Stimulated activated CD8-positive, alpha-beta memory T cell treated with anti-CD3 and anti-CD28 coated beads, Interleukin-7, amount 100 ng/mL, for 1 hour (primary cell): ENCODE measurements at places on chromosomes 2 and 18.

GRCh38 chr2:228846161-228846560, 424.9 kb downstream of the PID1 start:
- no peak for DNase-seq

DNA sequence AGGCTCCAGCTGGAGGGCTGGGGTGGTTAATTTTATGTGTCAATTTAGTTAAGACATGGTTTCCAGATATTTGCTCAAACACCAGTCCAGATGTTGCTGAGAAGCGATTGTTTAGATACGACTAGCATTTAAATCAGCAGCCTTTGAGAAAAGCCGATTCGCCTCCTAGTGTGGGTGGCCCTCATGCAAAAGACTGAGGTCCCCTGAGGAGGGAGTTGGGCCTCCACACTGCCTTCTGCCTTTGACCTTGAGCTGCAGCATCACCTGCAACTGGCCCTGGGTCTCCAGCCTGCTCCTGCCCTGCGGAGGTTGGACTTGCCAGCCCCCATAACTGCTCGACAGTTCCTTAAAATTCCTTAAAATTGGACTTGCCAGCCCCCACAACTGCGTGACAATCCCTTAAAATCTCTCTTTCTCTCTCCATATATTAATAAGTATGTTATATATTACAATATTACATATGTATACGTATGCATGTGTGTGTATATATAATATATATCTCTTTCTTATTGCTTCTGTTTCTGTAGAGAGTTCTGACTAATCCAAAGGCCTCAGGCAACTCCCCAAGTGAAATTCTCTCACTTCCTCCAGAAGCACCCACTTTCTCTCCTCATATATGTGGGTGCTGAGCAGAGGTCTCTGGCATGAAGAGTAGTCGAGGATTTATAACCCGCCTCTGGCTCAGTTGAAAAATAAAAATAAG, 14.4 kb downstream of the FBLN7 start:
- DNase-seq = no peak

- DNase-seq = no peak
Observed at GRCh38 chr2:25293958-25294562, 47.7 kb downstream of the DNMT3A start.

DNA sequence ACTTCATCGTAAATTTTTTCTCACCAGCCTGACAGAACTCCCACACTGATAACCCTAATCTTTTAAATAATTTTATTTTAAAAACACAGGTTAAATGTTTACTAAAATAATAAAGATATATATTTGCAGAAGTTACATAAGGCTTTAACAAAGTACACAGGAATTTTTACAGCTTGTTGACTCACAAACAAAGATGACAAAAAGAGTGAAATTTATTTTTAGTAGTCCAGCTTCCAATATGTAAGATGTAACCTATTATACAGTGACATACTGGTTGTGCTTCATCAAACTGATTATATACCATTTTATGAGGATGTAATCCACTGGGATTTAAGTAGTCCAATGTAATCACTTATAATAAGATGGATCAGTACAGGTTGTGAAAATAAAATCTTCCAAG, 348.9 kb upstream of the SLC39A10 start:
- no peak for DNase-seq

DNA sequence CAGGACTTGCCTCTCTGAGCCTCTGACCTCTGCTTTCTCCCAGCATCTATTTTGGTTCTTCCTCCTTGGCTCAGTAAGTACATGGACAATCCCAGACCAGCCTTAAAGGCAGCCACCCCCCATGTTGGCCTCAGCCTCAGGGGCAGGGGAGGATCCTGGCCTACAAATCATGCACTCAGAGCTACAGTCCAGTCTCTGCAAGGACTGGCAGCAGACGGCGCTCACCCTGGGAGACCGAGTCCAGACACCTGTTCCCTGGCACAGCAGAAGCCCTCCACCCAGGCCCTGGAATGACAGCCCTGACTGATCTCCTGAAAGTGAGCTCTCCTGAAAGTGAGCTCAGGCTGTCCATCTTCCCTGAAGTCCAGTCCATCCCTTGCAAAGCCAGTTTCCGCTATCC, 25.7 kb upstream of the PTPN4 start:
- no peak for DNase-seq

DNA sequence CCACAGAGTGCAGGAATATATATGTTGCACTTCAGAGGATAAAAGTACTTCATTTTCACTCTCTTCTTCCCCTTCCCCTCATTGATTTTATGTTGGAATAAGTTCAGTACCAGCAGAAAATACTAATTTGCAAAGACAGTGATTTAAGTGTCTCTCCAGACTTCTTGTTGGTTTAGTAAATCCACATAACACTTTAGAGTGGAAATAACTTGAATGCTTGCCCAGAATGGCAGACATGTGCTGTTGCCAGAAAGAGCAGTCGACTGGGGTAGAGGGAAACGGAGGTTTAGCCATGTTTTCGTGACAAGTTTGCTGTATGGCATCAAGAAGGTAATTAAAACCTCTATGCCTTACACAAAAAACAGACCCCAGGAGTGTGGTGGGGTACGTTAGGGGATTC, 246.0 kb upstream of the CXCR4 start:
- no peak for DNase-seq

DNA sequence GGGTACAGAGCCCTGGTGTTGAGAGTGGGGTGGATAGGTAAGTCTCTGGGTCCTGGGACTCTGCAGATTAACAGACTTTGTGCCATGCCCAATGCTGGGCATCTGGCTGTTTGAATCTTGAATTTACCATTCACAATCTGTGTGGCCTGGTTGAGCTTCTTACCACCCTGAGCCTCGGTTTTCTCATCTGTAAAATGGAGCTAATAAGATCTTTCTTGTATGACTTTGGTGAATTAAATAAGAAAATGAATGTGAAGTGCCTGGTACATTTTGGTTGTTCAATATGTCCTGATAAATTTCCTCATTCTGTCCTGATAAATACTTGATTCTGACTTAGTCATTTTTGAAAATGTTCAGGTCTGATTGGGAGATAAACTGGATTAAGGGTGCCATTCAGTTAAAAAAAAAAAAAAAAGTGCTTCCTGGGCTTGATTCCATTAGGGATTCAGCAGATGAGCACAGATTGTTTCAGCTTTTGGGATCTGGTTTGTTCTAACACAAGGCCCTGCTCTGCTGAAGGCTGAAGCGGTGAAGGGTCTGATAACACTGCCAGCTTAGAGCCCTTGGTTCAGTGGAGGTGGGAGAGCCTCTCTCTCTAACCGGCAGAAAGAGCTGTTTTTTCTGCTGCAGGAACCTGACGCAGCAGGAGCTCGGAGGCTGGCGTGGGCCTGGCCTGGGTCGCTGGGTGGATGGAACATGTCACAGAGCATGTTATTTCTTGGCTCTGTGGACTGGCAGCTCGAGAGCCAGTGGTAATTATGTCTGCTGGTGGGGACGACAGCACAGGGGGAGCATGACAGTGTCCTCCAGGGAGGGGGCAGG, 84.5 kb upstream of the MCFD2 start:
- DNase-seq = no peak

DNA sequence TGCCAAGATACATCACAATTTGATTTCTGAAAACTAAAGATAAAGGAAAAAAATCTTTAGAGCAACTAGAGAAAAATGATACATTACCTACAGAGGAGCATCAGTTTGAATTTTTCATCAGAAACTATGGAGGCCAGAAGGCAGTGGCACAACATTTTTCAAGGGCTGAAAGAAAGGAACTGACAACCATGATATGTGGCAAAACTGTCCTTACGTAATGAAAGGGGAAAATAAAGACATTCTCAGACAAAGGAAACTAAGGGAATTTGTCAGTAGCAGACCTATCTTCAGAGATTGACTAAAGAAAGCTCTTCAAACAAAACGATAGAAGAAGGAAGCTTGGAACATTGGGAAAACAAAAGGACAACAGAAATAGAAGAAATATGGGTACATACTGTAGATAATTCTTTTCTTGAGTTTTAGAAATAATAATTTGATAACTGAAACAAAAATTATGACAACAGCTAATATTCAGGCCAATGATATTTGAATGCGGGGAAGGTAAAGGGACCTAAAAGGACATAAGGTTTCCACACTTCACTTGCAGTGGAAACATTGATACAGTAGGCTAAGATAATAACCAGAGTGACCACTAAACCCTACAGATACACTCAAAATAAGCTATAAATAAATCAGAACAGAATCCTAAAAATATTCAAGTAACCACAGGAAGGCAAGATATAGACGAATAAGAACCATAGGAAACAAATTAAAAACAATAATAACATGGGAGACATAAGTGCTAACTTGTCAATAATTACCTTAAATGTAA, 70.0 kb upstream of the NPAS2 start:
- DNase-seq = no peak

DNA sequence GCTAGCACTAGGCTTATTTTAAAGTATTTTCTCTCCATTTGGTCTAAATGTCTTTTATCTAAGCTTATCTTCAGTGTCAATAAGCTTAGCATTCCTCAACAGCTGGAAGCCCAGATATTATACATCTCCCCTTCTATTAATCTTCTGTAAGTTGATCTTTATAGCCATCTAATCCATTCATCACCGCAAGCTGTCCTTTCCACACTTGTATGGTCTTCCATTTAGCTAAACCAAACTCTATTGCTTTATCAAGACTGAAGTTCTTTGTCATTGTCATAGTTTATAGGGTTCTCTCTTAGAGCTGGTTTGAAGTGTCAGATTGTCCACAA, 101.3 kb upstream of the GPR45 start:
- DNase-seq = no peak

DNA sequence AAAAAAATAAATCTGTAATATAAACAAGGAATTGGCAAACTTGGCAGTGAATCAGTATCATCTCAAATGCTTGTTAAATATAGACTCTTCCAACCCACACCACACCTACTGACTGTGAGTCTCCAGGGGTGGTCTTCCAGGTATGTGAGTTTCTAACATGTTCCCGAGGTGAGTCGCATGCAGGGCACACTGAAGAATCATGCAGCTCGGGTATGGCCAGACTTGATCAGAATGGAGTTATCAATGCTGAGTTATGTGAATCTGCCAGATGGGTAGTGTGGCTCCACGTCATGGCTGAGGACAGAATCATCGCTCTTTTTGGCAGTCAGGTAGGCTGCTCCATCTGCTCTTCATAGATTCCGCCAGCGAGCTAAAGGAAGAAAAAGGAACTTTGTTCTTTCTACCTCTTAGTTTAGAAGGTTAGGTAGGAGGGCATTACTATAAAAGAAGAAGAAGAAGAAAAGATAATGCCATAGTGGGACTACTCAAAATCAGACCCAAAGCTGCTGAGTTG, 1279.7 kb upstream of the ZEB2 start:
- no peak for DNase-seq

DNA sequence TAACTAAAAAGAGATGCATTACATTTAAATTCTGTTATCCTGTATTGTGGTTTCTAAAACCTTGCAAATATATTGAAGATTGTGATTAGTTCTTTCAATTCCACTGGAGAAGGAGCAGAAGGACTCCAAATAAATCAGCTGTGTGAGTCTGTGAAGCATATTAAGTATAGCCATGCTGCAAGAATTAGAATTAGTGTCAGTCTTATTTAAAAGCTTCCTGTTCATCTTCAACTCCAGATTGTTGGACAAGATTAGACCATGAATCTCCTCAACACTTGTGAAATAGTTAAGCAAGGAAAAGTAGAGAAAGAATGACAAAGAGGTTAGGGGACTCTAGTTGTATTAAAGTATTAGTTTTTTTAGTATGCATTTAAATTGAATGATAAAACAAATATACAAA, 92.5 kb upstream of the LRP1B start:
- no peak for DNase-seq

GRCh38 chr2:74007121-74007520, 22.4 kb downstream of the TET3 start:
- no peak for DNase-seq

DNA sequence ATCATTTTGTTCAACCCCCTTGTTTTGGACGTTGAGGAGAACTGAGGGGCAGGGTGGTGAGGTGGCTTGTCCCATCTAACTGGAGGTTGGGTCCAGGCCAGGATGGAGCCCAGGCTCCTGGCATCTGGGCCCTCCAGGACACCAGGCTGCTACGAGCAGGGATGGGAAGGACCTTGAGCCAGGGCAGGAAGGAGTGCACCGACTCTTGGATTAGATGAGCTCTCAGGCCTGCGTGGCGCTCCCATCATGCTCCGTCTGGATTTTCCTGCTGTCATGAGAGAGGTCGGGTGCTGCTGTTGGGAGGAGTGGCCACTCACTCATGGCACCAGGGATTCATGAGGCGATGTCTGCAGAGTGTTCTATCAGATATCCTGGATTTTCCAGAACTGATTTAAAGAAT, 18.3 kb upstream of the ALLC start:
- no peak for DNase-seq

DNA sequence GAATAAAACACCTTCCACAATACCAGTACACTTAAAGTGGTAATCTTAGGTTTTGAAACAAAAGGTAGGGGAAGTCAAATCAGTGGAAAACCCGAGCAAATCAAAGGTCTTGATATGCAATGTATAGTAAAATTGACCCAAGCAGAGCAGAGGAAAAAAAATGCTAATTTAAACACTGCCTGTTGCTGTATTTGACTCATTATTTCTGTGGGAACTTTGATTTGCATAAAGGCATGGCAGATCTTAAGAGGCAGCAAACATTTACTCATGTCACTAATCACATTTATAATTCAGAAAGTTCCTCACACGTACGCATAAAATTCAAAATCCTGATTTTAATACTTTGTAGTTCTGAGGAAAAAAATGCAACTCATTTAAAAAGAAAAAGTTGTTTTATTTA, 64.4 kb downstream of the IKZF2 start:
- DNase-seq = no peak

DNA sequence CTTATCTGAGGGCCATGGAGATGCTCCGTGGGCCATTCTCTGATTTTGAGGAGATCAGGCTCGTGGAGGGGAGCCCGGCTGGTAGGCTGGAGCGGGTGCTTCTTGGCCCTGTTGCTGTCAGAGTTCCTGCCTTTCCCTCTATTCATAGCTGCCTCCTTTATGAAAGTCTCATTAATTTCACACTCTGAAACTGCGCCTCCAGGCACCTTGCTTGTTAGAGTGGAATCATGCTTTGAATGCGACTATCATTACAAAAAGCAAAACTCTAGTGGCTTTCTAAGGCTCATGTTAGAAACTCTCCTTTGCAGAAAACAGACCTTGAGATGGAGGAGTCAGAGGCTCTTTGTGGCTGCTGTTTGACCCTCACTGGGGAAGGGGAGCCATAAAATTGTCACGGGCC, 131.0 kb upstream of the SNTG2 start:
- no peak for DNase-seq

DNA sequence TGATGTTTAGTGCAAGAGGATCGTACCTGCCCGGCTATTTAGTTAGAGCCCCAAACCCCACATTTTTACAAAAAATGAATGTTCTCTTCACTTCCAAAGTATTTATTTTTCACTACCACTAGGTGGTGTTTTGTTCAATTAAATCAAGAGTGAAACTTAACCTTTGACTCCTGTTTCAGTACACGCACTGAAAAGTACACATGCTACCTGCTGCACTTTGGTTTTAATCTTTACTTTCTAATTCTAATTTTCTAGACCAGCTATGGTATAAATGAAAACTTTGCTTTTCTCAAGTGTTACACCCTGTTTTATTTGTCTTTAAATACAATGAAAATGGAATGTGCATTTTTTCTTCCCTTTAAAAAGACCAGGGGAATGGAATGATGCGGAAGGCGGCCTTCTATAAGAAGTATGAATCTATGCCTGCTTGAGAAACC, 31.4 kb upstream of the CHN1 start:
- no peak for DNase-seq
